ENCODE measurements at places on chromosomes 2 and 18. TPM values are rescaled to one million over a fixed set of nuclear protein-coding genes. Genes with fewer than 3 reads are reported as not detected.
A peak's percentile ranks its signal among the peaks of the same experiment; 100 is the strongest.

The FOXI3 gene
- total RNA-seq, result 0.21 TPM

- H3K27me3 ChIP-seq, result no peaks in the 10 kb centered on the region
- H3K27ac ChIP-seq, result no peak overlapping the region
- no peak overlapping the region for H3K4me3 ChIP-seq
Measured at GRCh38 chr2:178265851-178266250, 71.5 kb downstream of the OSBPL6 start.

GRCh38 chr2:189161894-189162293 lies 17.7 kb downstream of the COL5A2 start:
- H3K27me3 ChIP-seq, result no peaks in the 10 kb centered on the region
- H3K4me3 ChIP-seq, result no peak overlapping the region
- H3K27ac ChIP-seq, result no peak overlapping the region

GRCh38 chr2:98469862-98470544 lies 25.3 kb downstream of the INPP4A start:
- no peak overlapping the region for H3K27ac ChIP-seq
- H3K4me3 ChIP-seq, result no peak overlapping the region
- no peaks in the 10 kb centered on the region for H3K36me3 ChIP-seq
- DNase-seq, result no peak

GRCh38 chr2:213678437-213679218 lies 394.4 kb downstream of the SPAG16 start:
- DNase-seq, result no peak
- H3K27me3 ChIP-seq, result no peaks in the 10 kb centered on the region

The DCC gene
- total RNA-seq, result not detected

The CHRNG gene
- not detected for total RNA-seq

- H3K27ac ChIP-seq, result no peak overlapping the region
- H3K27me3 ChIP-seq, result no peaks in the 10 kb centered on the region
- no peaks in the 10 kb centered on the region for H3K36me3 ChIP-seq
- no peak overlapping the region for H3K4me3 ChIP-seq
- DNase-seq, result no peak
- H3K4me1 ChIP-seq, result peaks cover 41% of the 10 kb centered on the region
Measured at GRCh38 chr2:10026940-10027569, 16.3 kb upstream of the KLF11 start.

The CDH19 gene
- total RNA-seq, result 4.9 TPM

GRCh38 chr18:73940721-73941120 lies 206.9 kb downstream of the FBXO15 start:
- no peak overlapping the region for H3K27ac ChIP-seq
- H3K4me1 ChIP-seq, result no peaks in the 10 kb centered on the region
- H3K27me3 ChIP-seq, result no peaks in the 10 kb centered on the region
- H3K4me3 ChIP-seq, result no peak overlapping the region
- DNase-seq, result no peak
- H3K36me3 ChIP-seq, result no peaks in the 10 kb centered on the region

DNA sequence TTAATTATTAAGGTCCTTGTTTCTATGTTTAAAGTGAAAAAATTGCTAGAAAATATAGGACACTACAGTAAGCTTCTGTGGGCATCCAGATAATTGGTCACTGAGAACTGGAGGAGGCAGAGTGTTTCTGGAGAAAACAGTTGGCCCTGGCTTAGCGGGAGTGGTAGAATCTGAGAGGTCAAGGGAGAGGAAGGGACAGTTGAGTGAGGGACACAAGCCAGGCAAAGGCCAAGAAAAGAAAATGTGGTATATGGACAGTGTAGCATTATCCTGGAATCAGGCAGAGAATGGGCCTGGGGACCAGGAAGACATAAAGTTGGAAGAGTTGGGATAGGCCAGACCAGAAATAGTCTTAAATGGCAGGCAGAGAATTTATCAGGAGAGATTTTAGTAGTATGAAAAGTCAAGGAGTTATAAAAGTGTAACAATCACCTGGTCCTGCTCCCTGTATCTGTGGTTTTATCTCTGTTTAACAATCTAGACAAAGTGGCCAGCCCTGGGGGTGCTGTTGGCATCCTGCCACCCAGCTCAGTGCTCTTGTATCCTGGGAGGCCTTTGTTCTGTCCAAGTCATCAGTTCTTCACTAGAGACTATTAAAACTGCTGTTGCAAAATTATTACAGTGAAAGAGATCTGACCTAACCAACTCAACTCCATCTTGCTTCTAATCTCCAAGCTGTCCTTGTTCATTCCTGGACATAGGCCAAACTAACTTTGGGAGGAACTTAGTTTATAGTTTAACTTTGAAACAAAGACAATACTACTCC lies 15.4 kb upstream of the MSGN1 start:
- DNase-seq, result no peak
- no peaks in the 10 kb centered on the region for H3K4me1 ChIP-seq
- no peaks in the 10 kb centered on the region for H3K36me3 ChIP-seq
- H3K27ac ChIP-seq, result no peak overlapping the region
- no peak overlapping the region for H3K4me3 ChIP-seq

The ALPI gene
- total RNA-seq, result not detected

GRCh38 chr2:191465766-191466420 lies 212.0 kb upstream of the NABP1 start:
- H3K4me3 ChIP-seq, result no peak overlapping the region
- no peaks in the 10 kb centered on the region for H3K27me3 ChIP-seq
- no peaks in the 10 kb centered on the region for H3K36me3 ChIP-seq
- no peaks in the 10 kb centered on the region for H3K4me1 ChIP-seq

DNA sequence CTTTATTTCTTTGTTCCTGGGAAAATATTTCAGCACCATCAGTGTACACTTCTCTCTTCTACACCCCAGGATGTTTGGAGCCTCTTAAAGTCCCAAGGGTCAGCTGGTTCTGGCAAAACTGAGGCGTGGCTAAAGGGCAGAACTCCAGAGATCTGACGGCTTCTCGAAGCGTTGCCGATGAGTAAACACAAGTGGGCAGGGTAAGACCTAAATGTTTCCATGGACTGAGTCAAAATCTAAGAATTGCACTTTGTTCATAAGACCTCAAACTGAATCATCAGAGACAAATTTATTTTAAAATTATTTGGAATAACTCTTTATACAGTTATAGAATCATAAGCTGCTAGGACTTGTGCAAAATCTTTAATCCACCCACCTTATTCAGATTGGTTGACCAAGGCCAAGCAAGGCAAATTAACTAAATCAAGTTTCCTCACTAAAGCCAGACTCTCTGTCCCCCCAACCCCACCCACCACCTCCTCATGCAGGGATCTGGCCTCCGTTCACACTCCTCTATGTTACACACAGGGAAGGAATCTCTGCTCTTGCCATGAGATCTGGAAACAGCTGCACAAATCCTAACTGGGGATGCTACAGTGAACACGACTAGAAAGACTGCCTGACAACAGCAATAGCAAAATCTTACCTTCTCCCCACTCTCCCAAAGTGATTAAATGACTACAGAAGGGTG lies 342.6 kb upstream of the KLHL29 start:
- no peak overlapping the region for H3K4me3 ChIP-seq
- no peaks in the 10 kb centered on the region for H3K27me3 ChIP-seq
- no peak for DNase-seq
- peaks cover 5% of the 10 kb centered on the region for H3K4me1 ChIP-seq

GRCh38 chr18:32553640-32554365 lies 83.1 kb upstream of the GAREM1 start:
- no peaks in the 10 kb centered on the region for H3K36me3 ChIP-seq
- no peak overlapping the region for H3K27ac ChIP-seq
- no peaks in the 10 kb centered on the region for H3K4me1 ChIP-seq
- DNase-seq, result no peak

GRCh38 chr2:143936848-143937722 lies 582.8 kb downstream of the ZEB2 start:
- DNase-seq, result peak; percentile 59
- peak overlapping the region; percentile 59 for H3K4me3 ChIP-seq
- H3K27me3 ChIP-seq, result peaks cover 13% of the 10 kb centered on the region
- H3K4me1 ChIP-seq, result peaks cover 21% of the 10 kb centered on the region

The KCNK3 gene
- 1.1 TPM for total RNA-seq

- H3K36me3 ChIP-seq, result no peaks in the 10 kb centered on the region
- no peak overlapping the region for H3K4me3 ChIP-seq
- no peak for DNase-seq
- H3K27ac ChIP-seq, result no peak overlapping the region
Measured at GRCh38 chr2:28047681-28048080, 157.2 kb downstream of the BABAM2 start.

The ADAM23 gene
- total RNA-seq, result 0.57 TPM

DNA sequence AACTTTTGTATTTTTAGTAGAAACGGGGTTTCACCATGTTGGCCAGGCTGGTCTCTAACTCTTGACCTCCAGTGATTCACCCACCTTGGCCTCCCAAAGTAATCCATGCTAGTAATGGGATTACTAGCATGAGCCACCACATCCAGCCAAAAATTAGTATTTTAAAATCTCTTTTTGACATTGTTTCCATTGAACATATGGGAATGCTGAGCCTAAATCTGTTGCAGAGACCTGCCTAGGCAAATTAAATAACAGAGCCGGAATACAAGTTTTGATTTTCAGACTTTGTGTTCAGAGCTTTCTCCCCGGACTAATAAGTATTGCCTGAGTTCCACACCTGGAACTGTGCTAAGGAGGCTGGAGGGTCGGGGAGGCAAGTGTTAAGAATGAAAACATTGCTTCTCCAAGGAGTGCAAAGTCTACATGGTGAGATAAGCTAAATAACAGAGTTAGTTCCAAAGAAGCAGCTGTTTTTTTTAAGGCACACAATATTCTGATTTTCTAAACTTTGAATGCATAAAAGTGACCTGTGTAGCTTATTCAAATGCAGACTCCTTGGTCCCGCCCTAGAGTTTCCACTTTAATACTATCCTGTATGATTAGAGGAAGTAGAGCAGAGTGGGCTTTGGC lies 150.6 kb upstream of the CELF4 start:
- no peaks in the 10 kb centered on the region for H3K4me1 ChIP-seq
- H3K27me3 ChIP-seq, result no peaks in the 10 kb centered on the region
- no peaks in the 10 kb centered on the region for H3K36me3 ChIP-seq

- H3K4me3 ChIP-seq, result no peak overlapping the region
- H3K27ac ChIP-seq, result no peak overlapping the region
- no peak for DNase-seq
- H3K36me3 ChIP-seq, result no peaks in the 10 kb centered on the region
- H3K4me1 ChIP-seq, result no peaks in the 10 kb centered on the region
Measured at GRCh38 chr2:46050489-46050888, 246.7 kb upstream of the EPAS1 start.

DNA sequence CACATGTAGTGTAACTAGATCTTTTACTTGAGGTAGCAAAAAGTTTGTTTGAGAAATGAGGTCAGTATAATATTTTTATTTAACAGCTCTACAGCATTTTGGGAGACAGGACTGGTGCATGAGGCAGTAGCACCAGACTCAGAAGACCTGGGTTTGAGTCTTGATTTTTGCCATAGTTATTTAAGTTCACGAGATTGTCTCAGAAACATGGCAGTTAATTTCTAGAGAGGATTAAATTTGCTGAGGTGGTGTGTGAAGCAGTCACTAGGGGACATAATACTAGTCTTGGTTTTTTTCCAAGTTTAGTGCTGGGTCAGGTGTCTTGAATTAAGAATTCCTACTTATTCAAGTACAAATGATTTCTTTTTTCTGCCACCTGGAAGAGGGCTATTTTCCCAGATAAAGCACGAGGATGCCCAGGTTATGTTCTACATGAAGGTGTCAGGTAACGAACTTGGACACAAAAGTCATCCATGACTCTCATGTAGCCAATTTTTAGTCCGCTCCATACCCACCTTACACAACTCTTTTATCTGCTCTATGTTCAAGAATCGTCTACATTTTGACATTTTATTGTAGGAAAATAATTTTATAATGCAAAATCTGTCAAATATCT lies 1.4 kb downstream of the MARCHF7 start:
- DNase-seq, result no peak
- peak overlapping the region; percentile 100 for H3K27ac ChIP-seq
- peaks cover 8% of the 10 kb centered on the region for H3K36me3 ChIP-seq
- peaks cover 68% of the 10 kb centered on the region for H3K4me1 ChIP-seq

- H3K4me3 ChIP-seq, result no peak overlapping the region
- no peaks in the 10 kb centered on the region for H3K4me1 ChIP-seq
- no peaks in the 10 kb centered on the region for H3K36me3 ChIP-seq
- no peak for DNase-seq
- H3K27me3 ChIP-seq, result no peaks in the 10 kb centered on the region
- H3K27ac ChIP-seq, result no peak overlapping the region
Measured at GRCh38 chr2:229153267-229153666, 117.8 kb downstream of the PID1 start.

- no peak overlapping the region for H3K4me3 ChIP-seq
- no peaks in the 10 kb centered on the region for H3K4me1 ChIP-seq
- peaks cover 10% of the 10 kb centered on the region for H3K36me3 ChIP-seq
- no peak overlapping the region for H3K27ac ChIP-seq
- no peaks in the 10 kb centered on the region for H3K27me3 ChIP-seq
- DNase-seq, result no peak
Measured at GRCh38 chr2:32558492-32558891, 69.4 kb upstream of the TTC27 start.

- peaks cover 30% of the 10 kb centered on the region for H3K4me1 ChIP-seq
- H3K27ac ChIP-seq, result no peak overlapping the region
- no peak for DNase-seq
- no peaks in the 10 kb centered on the region for H3K27me3 ChIP-seq
- no peak overlapping the region for H3K4me3 ChIP-seq
Measured at GRCh38 chr2:55883357-55883756, 40.2 kb downstream of the EFEMP1 start.

DNA sequence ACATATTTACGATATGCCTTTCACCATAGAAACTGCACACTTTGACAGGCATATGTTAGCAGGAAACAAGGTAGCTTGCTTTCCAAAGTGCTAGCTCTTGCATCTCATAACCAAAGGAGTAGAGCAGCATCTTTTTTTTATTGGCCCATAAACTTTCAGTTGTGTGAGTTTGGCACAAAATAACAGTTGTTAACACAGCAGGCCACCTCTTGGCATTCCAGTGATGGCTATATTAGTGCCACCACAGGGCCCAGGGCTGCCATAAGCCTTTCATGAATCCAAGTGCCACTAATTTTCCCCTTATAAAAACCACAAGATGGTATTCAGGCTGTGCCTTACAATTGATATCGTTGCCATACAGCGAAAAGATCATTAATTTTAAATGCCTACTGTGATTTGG lies 40.3 kb upstream of the KLF7 start:
- H3K4me3 ChIP-seq, result no peak overlapping the region
- H3K27ac ChIP-seq, result no peak overlapping the region
- H3K27me3 ChIP-seq, result no peaks in the 10 kb centered on the region
- H3K36me3 ChIP-seq, result no peaks in the 10 kb centered on the region
- no peaks in the 10 kb centered on the region for H3K4me1 ChIP-seq

GRCh38 chr2:132651115-132652045 lies 18.6 kb downstream of the LYPD1 start:
- H3K27me3 ChIP-seq, result peaks cover 4% of the 10 kb centered on the region
- H3K27ac ChIP-seq, result no peak overlapping the region
- no peak overlapping the region for H3K4me3 ChIP-seq
- DNase-seq, result no peak
- H3K36me3 ChIP-seq, result no peaks in the 10 kb centered on the region
- no peaks in the 10 kb centered on the region for H3K4me1 ChIP-seq

GRCh38 chr2:182584462-182584861 lies 131.6 kb upstream of the DNAJC10 start:
- DNase-seq, result no peak
- no peaks in the 10 kb centered on the region for H3K27me3 ChIP-seq
- H3K27ac ChIP-seq, result no peak overlapping the region
- no peak overlapping the region for H3K4me3 ChIP-seq
- no peaks in the 10 kb centered on the region for H3K4me1 ChIP-seq

Data from suprapubic skin (tissue), 4 donors.